T-helper 2 cell treated with Interferon-gamma antibody and Interleukin-4, amounts not matched to agents 5 μg/mL and 100 μg/mL, for 36 hours (primary cell): ENCODE measurements at places on chromosomes 12 and 14.

GRCh38 chr12:103348935-103349334 lies 146.8 kb downstream of the C12orf42 start:
- DNase-seq: no peak

GRCh38 chr12:115103884-115104883 lies 420.2 kb upstream of the TBX3 start:
- no peak for DNase-seq

DNA sequence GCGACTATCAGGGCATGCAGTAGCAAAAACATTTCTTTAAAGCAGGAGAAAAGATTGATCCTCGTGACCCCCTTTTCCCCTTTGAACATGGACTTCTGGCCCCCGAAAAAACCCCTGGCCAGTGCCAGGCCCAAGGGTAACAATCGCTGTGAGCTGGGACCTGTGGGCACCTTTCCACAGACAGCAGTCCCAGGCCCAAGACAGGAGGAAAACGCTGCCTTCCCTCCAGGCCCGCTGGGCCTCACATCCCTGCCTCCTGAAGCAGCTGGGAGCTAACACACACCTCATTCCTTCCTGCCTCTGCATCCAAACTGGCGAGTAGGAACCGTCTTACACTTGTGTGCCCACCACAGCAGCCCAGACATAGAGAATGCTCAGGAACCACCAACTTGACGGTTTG lies 1.2 kb downstream of the VWF start:
- no peak for DNase-seq

DNA sequence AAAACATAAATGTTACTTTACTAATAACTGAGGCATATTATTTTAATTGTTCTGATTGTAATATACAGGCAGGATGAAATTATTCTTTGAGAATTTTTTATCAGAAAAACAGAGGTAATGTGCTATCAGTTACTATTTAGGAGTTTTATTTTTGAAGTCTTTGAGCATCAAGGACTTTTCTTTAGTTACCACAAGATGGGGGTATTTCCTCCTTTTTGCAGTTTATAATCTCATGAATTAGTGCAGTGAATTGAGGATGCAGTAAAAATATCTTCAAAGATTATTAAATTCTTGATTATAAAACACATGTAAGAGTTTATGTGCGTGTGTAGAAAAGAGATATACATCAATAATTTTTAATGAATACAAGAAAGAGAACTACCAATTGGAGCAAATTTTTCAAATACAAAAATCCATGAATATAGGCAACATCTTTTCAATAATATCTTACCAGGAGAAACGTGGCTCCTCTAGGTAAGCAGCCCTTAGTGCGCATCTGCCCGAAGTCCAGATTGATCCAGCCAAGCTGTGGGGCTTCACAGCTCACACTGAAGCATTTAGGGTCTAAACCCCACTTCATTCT lies 71.6 kb downstream of the ERGIC2 start:
- no peak for DNase-seq

GRCh38 chr14:50025776-50026175 lies 90.6 kb downstream of the VCPKMT start:
- DNase-seq: no peak

DNA sequence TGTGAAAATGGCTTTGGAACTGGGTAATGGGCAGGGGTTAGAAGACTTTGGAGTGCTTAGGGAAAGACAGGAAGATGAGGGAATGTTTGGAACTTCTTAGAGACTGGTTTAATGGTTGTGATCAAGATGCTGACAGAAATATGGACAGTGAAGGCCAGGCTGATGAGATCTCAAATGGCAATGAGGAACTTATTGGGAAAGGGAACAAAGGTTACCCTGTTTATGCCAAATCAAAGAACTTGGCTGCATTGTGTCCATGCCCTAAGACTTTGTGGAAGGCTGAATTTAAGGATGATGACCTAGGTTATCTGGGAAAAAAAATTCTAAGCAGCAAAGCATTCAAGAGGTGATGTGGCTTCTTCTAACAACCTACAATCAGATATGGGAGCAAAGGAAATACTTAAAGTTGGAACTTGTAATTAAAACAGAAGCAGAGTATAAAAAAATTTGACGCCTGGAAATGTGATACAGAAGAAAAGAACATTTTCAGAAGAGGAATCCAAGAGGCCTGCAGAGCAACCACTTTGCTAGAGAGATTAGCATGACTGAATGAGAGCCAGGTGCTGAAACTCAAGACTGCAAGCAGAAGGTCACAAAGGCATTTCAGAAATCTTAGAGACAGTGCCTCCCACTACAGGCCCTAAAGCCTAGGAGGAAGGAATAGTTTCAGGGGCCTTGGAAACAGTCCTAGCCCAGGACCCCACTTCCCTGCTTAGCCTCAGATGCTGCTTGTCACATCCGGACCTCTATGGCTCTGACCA lies 65.6 kb upstream of the FLRT2 start:
- no peak for DNase-seq
